Activated T-cell treated with anti-CD3 and anti-CD28 coated beads, Interleukin-2, amount 50 U/mL, for 1 hour (primary cell): ENCODE measurements at places on chromosomes 6 and 20.

GRCh38 chr6:33392595-33392948 lies 949 bp downstream of the KIFC1 start:
- no peak for DNase-seq

DNA sequence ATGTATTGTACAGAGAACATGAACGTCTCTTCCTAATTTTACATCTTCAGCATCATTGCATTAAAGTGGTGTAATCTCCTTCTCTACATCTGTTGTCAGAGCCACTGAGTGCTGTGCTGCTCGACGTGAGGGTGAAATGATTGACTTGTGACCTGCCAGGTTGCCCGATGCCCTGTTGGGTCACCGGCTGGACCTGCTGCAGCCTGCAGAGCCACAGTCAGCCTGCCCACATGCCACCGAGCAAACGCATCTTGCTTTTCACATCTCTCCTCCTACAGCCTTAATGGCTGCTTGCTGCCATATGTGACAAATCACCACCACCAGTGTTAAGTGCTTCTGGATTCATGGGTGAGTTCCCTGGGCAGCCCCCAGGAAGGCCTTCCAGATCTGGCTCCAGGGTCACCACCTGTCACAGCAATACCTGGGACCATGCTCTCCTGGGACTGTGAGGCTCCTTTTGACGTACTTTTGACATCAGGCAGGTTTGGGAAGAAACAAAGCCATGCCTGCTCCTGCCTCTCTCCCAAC lies 80.3 kb downstream of the ASXL1 start:
- DNase-seq = no peak

GRCh38 chr6:52221302-52221701 lies 23.0 kb downstream of the IL17F start:
- DNase-seq = no peak

GRCh38 chr6:104597541-104598050 lies 262.1 kb downstream of the HACE1 start:
- DNase-seq = no peak

GRCh38 chr20:51437182-51437924 lies 105.2 kb downstream of the NFATC2 start:
- no peak for DNase-seq

DNA sequence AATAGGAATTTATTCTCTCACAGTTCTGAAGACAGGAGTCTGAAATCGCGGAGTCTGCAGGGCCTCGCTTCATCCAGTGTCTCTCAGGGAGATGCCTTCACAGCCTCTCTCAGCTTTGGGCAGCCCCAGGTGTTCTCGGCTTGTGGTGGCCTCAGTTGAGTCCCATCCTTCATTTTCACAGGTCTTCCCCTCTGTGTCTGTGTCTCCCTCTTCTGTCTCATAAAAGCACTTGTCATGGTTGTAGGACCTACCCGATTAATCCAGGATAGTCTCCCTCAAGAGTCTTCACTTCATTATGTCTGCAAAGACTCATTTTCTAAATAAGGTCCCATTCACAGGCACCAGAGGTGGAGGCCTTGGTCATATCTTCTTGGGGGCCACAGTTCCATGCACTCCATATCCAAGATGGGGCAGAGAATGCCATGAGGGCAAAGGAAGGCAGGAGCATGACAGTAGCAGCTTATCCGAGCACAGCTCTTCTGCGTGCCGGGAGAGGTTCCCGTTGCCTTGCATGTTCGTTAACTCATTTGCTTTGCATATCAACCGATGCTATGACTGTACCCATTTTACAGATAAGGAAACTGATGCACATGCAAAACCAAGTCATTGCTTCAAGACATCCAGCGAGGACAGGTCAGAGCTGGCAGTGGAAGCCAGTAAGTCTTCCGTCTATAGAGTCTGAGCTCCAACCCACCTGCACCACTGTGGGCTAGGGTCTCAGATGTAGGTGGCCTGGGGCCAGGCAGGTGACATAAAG lies 363.8 kb upstream of the SULF2 start:
- DNase-seq = no peak

DNA sequence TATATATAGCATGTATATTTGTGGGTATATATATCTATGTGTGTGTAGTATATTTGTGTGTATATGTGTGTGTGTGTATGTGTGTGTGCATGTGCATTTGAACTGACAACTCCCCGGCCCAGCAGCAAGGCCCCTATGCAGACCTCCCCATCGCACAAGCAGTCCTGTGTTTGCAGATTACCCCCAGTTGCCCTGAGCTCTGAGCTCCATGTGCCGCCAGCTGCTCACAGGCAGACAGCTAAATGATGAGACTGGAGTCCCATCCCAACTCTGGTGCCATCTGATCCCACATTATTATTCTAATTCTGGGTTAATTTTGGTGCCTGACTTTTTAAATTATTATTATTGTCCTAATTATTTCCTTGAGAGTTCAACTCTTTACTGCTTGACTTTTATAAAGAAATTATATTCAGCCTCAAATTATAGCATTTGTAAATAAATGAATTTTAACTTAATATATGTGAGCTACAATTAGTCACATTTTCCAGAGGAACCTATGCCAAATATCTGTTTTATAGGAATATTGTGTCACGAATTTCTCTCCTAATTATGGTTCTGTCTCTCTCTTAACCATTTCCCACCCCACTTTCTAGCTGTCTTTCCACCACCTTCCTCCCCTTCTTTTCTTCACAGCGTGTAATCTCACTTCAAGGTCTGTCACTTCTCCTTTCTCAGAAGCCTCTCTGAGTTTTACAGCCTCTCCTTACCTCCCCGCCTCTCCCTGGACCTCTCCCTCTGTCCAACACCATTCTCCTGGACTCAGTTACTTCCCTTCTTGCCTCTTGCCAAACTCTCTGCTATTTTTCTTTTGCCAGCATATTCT lies 90.6 kb upstream of the SYNDIG1 start:
- no peak for DNase-seq

- DNase-seq = no peak
These were observed 9.6 kb upstream of the SLC2A10 start for GRCh38 chr20:46699651-46700359.

- no peak for DNase-seq
These were observed 136.9 kb downstream of the BTBD3 start for GRCh38 chr20:12054556-12054955.

GRCh38 chr20:17732907-17733521 lies 33.2 kb downstream of the BANF2 start:
- no peak for DNase-seq

- no peak for DNase-seq
These were observed 12.0 kb upstream of the DDX43 start for GRCh38 chr6:73382462-73383113.

DNA sequence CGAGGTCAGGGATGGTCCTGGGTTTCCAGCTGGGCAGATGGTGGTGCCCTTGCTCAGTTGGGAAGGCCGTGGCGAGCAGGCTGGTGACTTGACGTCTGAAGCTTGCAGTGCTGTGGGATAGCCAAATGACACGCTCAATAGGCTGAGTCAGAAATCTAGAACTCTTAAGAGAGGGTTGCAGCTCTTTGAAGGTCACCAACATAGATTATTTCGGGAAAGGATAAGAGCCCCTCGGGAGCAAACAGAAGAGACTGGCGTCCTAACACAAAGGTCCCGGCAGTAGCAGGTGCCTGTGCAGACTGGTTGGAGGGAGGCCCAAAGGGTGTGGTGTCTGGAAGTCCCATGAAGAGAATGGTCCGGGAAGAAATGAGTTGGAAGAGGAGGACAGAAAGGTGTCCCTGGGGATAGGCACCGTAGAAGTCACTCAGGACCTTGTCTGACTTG lies 18.4 kb downstream of the PKIG start:
- DNase-seq = no peak

DNA sequence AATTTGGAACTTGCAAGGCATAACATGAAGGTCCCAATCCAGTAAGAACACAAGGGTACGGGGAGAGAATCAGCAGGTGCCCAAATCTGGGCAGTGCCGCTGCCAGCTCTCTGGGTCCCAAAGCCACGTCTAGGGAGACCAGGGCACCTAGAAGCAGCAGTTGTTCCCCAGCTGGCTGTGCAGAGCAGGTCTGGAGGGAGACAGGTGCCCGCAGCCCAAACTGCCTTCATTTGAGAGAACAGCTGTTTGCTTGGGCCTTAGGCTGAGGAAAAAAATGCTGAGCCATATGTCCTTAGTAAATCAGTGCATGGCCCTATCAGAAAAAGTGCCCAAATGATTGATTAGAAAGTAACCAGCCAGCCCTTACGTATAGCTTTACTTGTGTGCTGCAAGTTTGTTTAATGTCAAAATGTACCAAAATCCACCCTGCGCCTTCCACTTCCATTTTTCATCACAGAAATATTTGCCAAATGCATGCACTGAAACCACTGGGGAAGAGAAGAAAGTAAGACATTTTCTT lies 9.1 kb upstream of the PRELID3B start:
- DNase-seq = no peak

DNA sequence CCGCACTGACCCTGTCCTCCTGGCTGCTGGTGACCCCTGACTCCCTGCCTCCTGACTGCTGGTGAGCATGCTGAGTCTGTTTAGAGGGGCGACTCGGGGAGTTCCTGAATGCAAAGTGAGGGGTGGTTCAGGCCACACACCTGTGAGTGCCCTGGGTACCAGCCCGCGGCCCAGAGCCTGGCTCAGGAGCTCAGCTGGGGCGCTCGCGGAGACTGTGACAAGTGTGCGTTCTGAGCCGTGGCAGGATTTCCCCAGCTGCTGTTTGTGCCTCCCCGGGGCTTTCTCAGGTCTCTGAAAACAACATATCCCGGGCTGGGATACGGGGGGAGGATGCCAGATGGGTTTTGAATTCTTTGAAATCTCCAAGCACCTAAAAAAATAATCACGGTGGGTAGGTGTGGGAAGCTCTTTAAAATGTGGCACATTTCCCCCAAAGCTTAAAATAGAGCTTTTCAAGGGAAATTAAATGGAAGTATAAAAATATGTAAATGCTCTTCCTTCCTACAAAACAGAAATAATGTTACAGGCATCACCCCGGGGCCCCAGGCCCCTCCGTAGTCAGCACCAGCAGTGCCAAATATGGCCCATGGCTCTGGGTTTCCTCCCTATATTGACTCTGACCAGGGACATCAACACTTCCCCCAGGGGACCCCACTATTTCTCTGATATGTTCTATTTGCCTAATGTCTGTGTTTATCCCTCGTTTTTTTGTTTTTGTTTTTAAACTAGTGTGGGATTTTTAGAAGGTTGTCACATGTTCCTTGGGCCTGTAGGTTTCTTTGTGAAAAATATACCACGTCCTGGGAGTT lies 49.9 kb upstream of the TAGAP start:
- peak; percentile 56 for DNase-seq

- DNase-seq = no peak
These were observed 14.6 kb upstream of the TMEM181 start for GRCh38 chr6:158545043-158545966.

GRCh38 chr6:115767931-115768330 lies 292.8 kb downstream of the FRK start:
- DNase-seq = no peak

DNA sequence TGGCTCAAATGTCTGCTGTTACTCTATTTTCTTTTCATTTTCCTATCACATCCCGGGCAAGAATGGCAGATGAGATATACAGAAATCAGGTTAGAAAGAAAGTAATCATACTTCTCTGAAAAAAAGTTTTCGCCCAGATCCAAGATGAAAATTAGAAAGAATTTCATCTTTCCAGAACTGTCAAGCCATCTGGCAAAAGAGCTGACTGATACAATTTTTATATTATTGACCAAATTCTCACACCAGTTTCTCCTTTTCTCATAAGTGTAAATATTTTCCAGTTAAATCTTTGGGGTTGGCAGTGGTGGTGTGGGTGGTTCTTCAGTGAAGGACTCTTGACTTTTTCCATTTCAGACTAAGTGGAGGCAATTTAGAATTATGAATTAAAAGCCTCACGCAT lies 371.9 kb downstream of the CD83 start:
- DNase-seq = no peak

DNA sequence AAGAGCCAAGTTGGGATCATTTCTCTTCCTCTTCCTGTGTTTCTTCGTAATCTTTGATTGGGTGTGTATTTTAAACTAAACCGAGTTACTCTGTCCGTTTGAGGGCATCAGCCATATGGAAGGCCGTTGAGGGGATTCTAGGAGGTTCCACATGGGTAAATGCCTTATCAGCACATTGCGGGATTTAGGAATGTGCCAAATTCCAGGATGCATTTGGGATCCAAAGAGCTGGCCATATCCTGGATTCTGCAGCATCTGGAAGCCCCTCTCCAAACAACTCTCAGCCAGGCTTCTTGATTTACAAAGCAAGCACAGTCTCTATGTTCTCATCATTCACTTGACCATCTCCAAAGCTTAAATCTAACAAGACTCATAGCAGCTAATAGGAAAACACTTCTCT lies 67.6 kb upstream of the RIN2 start:
- no peak for DNase-seq

DNA sequence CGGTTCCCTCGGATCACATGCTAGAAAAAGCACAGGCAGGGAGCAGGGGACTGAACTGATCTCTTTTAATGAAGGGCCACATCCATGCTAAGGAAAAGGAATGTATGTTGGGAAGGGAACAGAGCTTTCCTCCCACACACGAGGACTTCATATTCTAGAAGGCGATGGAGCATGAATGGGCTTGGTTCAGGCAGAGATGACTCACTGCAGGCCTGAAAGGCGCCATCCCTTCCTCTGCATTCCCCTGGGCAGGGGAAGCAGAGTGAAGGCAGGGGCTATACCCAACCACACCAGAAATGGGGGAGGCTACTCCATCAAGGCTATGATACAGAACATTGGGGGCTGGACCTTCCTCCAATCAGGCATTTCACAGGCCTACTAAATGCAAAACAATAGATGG lies 30.6 kb downstream of the ELMO2 start:
- DNase-seq = no peak
